ENCODE measurements at places on chromosomes 6 and 20.

DNA sequence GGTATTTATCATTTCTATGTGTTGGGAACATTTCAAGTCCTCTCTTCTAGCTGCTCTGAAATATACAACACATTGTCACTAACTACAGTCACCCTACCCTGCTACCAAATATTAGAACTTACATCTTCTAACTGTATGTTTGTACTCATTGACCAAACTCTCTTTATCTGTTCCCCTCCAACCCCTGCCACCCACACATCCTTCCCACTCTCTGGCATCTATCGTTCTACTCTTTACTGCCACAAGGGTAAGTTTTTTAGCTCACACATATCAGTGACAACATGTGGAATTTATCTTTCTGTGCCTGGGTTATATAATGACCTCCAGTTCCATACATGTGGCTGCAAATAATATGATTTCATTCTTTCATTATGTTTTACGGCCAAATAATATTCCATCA is 171.9 kb downstream of the GMDS start:
- no peak for DNase-seq

DNA sequence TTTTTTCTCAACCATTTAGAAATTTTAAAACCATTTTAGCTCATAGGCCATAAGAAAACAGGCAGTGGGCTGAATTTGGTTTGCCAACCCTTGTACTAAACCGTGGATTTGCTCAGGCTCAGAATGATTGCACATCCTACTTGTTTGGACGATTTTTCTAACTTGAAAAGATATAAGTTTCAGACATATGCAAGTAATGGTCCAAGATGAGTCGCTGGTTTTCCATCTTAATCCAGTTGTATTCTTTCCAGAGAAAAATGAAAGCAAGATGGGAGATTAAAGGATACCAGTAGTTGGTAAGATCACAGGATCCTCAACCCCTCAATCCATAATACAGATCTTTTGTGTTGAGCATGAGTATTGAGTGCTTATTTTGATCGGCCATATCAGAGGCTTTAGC is 250.9 kb downstream of the TINAG start:
- no peak for DNase-seq

DNA sequence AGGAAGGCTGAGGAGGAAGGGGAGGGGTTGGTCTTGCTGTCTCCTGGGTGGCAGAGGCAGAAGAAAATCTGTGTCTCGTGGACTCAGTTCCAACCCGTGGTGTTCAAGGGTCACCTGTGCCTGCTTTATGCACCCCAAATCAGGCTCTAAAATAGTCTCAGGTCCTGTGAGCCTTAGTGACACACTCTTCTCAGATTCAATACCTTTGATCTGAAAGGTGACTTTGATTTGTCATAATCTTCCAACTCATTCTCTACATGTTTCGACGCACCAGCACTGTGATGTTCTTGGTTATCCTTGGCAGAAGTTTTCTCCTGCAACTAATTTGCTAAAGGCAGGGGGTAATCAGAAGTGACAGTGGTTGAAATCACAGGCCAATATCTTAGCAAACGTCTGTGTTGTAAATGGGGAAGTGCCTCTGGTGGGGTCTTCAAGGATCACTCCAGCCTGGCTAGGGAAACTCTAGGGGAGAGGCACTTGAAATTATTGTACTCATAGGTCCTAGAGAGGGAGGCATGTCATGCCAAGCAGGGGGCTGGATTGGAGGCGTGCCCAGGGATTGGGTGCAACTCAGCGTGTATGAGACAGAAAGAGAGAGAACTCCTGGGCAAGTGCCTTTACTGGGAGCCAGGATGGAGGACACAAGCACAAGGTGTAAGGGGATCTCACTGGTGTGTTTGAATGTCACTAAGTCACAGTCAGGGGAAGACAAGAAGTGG is 19.0 kb upstream of the PRND start:
- no peak for DNase-seq

GRCh38 chr6:126926926-126927325 is 191.5 kb upstream of the RSPO3 start:
- DNase-seq: no peak

- no peak for DNase-seq
These were observed 32.2 kb upstream of the REV3L start for GRCh38 chr6:111515259-111515658.
